ENCODE measurements at places on chromosomes 5 and 9. TPM values are rescaled to one million over a fixed set of nuclear protein-coding genes. Genes with fewer than 3 reads are reported as not detected.

Gene ARSI
- total RNA-seq: 18.9 TPM

Gene TPPP
- total RNA-seq: 10.5 TPM

Gene PCDHA2
- 0.72 TPM for total RNA-seq

Gene OTP
- not detected for total RNA-seq

Gene GKAP1
- 14.9 TPM for total RNA-seq

Gene EPB41L4B
- 5.8 TPM for total RNA-seq

Gene SLC46A2
- not detected for total RNA-seq

Gene DDX4
- total RNA-seq: not detected

Gene LCN10
- not detected for total RNA-seq

Data from tongue (tissue), 3 donors.